ENCODE measurements at places on chromosomes 5 and 9.
A peak's percentile ranks its signal among the peaks of the same experiment; 100 is the strongest.

GRCh38 chr5:132749506-132749905 lies 2.3 kb downstream of the CCNI2 start:
- DNase-seq = no peak

- DNase-seq = no peak
Measured at GRCh38 chr5:136749016-136749415, 383.7 kb upstream of the TRPC7 start.

GRCh38 chr9:135664801-135665794 lies 2.0 kb downstream of the LCN9 start:
- DNase-seq = no peak

- no peak for DNase-seq
Measured at GRCh38 chr9:35965011-35965410, 7.1 kb upstream of the OR2S2 start.

DNA sequence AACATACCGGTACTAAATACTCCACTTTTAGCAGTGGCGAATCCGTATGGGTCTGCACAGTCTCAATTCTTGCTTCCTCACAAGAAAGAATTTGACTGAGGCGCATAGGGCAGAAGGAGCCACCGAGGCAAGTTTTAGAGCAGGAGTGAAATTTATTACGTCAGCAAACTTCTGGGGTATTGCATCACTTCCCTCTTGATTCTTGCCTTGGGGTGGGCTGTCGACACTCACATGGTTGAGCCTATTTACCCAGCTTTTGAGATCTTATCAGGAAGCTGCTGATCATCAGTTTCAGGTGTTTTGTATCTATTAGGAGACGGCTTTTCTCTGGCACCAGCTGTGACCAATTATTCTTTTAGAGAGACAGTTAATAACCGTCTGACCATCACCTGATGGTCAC lies 111.5 kb upstream of the CCNH start:
- no peak for DNase-seq

- DNase-seq = no peak
Measured at GRCh38 chr5:89724379-89725095, 685.0 kb downstream of the CETN3 start.

DNA sequence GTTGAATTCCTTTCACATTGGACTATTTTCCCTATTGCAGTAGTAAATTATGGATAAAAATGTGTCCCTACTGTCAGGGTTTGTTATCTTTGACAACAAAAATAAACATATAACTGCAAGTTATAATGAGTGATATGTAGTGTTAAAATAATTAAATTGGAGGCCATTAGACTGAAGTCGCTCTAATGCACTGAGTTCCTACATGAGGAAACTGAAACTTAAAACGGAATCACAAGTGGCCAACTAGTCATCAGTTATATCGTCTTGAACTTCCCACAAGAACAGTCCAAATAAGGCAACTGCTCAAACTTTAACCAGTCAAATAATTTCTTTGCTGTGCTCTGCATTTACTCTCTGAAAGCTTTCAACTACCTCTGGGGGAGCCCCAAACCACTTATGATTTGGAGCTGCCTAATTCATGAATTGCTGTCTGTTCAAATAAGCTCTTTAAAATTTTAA lies 2.1 kb upstream of the IFT74 start:
- DNase-seq = no peak

DNA sequence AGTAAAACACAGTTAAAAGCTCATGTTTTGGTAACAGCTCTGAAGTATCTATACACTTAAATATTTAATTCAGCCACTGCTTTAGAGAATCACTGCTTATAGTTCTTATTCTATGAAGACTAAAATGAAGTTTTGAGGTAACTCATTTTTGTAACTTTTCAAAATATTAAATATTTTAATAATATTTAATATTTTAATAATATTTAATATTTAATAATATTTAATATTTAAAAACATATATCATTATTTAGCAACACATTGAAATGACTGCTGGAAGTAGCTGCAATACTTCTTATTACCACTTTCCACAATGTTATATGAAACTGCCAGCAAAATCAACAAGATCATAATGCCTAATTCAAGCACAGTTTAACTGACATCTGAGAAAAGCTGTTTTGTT lies 18.7 kb upstream of the GCNT4 start:
- DNase-seq = no peak

GRCh38 chr5:133130387-133131118 lies 78.7 kb downstream of the HSPA4 start:
- DNase-seq = no peak

DNA sequence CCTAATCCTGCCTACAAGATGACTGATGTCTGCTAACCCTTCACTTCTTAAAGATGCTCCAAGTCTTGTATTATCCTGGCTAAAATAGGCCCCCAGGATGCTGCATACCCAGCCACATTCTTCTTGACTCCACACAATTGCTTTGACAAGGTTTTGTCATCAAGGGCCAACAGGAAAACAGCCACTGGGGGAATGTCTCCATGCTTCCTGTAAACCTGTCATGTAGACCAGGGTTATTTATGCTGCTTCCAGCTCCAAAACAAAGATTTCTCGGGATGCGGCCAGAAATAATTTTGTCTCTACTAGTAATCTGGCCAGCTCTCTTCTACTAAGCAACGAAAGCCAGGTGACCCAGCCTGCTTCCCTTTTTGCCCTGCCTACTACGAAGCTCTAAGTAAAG lies 53.8 kb downstream of the SHB start:
- DNase-seq = no peak

GRCh38 chr5:125848751-125849150 lies 574.5 kb upstream of the GRAMD2B start:
- DNase-seq = no peak

GRCh38 chr5:120463991-120464626 lies at the start of gene PRR16:
Gene PRR16 (plus strand): TSS chr5:120464300.
- DNase-seq = no peak

DNA sequence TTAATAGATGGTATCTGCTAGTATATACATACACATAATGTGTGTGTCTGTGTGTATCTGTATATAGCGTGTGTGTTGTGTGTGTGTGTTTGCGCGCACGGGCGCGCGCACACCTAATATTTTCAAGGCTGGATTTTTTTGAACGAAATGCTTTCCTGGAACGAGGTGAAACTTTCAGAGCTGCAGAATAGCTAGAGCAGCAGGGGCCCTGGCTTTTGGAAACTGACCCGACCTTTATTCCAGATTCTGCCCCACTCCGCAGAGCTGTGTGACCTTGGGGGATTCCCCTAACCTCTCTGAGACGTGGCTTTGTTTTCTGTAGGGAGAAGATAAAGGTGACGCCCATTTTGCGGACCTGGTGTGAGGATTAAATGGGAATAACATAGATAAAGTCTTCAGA lies 757 bp downstream of the FXN start:
- peak; percentile 16 for DNase-seq

- no peak for DNase-seq
Measured at GRCh38 chr9:128706045-128706444, 3.7 kb downstream of the PKN3 start.

GRCh38 chr9:70510157-70510770 lies 95.8 kb upstream of the KLF9 start:
- DNase-seq = no peak

DNA sequence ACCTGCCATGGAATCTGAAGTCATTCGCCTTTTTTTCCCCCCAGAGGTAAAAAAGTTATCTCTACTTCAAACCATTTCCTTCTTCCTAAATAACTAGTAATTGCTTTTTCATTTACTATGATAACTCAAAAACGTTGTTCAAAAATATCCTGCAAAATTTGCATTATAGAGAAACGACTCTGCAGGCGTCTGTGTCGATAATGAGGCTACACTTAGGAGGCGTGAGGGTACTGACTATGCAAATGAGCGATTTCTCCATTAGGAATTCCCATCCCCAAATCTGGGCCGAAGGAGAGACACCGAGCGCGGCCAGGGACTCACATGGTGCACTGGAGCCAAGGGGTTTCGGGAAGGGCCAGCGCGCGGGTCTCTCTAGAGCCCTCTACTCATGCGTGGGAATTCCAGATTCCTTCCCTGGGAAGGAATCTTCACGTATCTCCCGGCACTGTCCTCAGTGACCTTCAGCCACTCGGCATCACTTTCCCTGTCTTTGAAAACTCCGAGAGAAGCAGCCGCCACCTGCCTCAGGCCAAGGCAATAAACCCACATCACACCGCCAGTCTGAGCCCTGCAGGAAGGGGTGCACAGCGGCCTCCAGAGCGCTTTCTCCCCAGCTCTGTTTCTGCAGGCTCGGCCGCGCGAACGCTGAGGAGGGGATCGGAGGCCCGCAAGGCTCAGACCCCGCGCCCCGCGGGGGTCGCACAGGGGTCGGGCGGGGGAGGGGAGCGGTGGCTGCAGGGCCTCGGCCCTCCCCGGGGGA lies 718 bp upstream of the DENND4C start:
- DNase-seq = peak; percentile 68

DNA sequence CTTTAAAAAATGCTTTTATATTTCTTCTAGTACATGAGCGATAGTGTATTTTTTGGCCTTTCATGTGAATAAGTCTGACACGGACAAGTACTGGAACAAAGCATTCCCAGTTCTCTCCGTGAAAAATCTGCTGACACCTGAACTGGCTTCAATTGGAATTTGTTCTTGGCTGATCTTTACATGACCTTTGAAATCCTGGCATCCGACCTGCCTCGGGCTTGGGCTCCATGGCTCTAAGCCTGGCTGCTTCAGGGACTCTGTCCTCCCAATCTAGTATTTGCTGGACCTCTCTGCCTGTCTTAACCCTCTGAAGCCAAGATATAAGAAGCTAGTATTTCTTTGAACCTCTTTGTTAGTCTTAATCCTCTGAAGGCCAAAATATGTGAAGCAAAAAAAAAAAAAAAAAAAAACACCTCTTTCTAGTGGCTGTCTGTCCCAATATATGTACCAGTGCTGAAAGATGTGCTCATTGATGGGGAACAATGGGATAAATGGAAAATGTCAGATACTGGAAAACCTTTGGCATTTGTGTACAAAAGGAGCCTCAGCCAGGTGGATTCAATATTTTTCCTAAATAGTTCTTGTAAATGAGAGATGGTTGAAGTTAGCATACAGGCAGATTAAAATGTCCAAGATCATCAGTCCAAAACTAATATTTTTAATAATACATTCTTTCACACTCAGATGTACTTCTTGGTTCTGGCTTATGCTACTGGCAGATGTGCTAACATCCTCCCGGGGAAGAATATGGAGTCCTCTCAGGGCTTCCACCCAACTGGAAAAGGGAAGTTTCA lies 470.6 kb downstream of the TUSC1 start:
- DNase-seq = no peak

- DNase-seq = no peak
Measured at GRCh38 chr5:115263078-115263380, 352 bp upstream of the PGGT1B start.

DNA sequence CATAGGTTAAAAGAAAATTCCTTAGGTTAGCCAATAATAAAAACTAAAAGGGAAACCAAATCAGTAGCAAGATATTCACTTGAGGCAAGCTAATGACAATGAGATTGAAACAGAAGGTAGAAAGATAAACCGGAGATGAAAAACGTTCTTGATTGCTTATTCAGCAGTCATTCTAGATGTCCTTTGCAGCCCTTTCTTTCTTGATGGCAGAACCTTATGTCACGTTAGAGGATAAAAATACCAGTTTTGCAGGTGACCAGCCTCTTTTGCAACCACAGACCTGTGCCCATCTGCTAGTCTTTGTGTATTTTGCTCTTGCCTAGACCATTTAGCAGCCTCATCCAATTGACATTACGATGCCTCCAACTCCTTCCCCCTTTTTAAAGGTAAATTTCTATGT lies 337.8 kb downstream of the DMAC1 start:
- DNase-seq = no peak

- no peak for DNase-seq
Measured at GRCh38 chr9:137168904-137169856, 671 bp downstream of the LRRC26 start.

DNA sequence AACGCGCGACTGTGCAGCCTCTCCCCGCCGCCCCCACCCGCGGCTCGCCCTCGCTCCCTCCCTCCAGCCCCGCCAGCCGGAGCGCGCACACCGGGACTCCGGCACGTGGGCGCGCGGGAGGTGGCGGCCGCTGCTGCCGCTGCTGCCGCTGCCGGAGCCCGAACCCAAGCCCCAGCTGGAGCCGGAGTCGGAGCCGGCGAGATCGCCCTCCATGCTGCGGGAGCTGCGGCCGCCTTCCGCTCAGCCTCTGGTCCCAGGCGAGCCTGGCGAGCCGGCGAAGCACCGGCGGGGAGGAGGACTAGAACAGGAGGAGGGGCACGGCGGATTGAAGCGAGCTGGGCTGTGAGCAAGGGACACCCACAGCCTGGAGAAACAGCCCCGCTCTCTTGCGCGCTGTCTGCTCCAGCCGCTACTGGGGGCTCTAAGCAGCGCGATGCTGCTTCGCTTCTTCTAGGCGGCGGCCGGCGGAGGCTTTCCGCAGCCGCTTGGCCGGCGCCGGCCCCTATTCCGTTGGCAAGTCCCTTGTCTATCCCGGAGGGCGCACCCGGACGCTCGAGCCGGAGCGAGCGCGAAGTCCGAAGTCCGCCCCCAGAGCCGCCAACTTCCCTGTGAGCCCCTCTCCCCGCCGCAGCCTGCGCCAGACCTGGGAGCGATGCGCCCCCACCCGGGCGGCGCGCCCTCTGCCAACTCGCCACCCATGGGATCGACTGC lies 598.7 kb upstream of the SGCD start:
- peak; percentile 6 for DNase-seq

DNA sequence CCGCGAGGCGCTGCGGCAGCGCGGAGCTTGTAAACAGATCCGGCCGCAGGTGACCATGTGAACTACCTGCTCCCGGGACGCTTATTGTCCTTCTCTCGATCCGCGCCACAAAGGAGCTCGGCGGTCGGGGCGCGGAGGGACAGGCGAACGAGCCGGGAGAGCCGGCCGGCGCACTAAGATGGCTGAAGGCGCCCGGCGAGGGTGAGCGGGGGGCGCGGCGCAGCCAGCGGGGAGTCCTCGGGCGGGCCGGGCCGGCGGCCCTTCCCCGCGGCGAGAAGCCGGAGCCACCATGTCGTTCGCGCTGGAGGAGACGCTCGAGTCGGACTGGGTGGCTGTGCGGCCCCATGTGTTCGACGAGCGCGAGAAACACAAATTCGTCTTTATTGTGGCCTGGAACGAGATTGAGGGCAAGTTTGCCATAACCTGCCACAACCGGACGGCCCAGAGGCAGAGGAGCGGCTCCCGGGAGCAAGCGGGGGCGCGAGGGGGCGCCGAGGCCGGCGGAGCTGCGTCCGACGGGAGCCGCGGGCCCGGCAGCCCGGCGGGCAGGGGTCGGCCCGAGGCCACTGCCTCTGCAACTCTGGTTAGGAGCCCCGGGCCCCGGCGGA lies 535 bp downstream of the JMY start:
- DNase-seq = peak; percentile 6

DNA sequence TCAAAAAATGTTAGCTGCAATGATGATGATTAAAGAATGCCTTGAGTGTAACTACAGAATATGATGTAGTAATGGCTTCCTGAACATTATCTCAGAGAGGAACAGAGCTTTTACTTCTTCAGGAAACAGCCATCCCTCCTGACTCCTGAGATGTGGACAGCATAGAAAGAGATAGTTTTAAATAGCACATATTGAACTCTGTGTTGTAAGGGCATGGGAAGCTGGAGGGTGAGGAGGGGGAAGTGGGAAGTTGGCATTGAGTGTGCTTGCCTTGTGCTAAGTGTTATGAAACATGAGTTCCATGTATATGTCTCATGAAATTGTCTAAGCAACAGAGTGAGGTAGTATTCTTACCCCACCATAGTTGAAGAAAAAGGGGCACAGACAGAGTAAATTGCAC lies 161.5 kb upstream of the SLC28A3 start:
- DNase-seq = no peak
